ENCODE measurements at places on chromosomes 3 and 15. TPM values are rescaled to one million over a fixed set of nuclear protein-coding genes. Genes with fewer than 3 reads are reported as not detected.

GRCh38 chr3:43366885-43367284 lies 80.5 kb downstream of the SNRK start:
- DNase-seq: no peak

DNA sequence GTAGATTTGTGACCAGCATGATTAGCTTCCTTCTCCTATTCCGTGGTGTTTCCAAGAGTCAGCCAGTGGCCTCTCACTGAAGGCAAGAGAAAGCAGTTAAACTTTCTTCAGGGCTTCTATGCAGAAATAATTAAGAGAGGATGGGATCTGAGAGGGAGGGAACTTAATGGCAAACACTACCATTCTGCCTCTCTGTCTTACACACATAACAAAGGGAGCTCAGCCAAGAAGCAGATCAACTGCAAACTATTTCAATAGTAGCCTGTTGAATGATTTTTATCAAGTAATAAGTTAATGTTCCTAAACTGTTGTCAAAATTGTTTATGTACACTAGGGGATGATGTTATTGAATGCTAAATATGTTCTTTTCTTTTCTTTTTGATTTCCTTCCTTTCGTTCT lies 11.8 kb downstream of the OXSR1 start:
- no peak for DNase-seq

DNA sequence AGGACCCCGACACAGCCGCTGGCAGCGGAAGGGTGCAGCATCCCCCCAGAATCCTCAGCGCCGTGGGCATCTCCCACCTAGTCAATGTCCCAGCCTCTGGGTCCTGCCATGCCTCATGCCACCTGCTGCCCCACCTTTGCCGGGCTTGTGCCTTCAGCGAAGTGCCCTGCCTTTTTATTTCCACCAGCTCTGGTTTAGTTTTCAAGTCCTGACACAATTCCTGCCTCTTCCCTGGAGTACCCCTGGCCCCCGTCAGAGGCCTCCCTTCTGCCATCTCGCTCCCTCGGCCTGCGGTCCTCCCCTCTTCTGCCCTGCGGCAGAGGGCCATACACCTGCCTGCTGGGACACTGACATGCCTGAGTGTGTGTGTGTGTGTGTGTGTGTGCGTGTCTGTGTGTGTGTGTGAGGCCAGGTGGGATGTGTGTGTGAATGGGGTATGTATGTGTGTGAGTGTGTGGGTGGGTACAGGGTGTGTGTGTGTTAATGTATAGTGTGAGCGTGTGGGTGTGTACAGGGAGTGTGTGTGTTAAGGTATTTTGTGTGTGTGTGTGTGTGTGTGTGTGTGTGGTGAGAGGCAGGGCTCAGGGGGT lies 129.9 kb downstream of the SMAD6 start:
- no peak for DNase-seq

The CAMK2N2 gene
- 0.13 TPM for total RNA-seq

DNA sequence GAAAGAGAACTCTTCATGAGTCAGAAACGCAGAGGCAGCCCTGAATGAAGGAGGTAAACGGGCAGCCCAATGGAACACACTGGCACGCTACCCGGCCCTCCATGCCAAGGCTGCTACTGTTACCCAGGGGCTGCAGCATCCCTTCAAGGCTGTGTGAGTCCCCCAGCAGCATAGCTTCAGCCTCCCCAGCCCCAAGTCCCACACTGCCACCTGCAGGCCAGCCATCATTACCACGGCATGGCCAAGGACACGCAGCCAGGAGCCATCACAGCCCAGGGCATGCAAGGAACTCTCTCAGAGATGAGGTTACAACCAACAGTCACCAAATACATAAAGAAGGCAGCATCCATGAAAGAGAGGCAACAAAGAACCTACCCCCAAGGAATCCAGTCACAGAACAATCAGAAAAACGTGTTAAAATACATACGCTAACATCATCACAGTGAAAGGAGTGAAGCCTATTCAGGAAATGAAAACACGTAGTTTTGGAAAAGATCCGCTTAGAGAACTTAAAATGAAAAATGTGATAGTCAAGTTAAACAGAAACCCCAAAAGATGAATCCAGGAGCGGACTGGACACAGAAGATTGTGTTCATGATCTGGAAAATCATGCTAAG lies 22.4 kb downstream of the PLA2G4F start:
- DNase-seq: peak; percentile 75

The SETD5 gene
- 27.3 TPM for total RNA-seq

- no peak for DNase-seq
These were observed 1073.5 kb downstream of the NAALADL2 start for GRCh38 chr3:175932586-175932985.

The CFAP92 gene
- total RNA-seq: 0.13 TPM

DNA sequence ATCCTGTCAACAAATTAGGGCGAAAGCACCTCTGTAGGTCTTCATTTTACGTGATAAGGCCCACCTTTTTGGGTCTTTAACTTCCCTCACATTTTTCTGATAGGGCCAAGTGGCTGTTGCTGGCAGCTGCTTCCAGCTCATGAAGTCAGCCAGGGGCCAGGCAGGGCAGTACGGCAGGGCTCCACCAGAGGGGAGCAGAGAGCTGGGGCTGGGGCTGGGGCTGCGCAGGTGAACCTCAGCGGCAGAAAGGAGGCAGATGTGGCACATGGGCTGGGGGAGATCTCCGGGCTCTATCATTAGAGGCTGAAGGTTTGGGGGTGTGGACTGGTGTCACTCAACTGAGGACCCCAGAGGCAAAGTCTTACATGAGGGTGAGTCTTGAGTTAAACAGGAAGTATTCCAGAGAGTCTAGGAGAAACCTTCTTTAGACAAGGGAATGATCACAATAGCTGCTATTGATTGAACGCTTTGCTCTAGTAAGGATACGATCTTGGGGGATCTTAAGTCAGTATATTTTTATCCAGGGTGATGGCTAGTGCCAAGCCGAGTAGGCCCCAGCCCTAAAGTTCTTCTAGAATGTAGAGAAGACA lies 62.8 kb upstream of the MEX3B start:
- peak; percentile 79 for DNase-seq

DNA sequence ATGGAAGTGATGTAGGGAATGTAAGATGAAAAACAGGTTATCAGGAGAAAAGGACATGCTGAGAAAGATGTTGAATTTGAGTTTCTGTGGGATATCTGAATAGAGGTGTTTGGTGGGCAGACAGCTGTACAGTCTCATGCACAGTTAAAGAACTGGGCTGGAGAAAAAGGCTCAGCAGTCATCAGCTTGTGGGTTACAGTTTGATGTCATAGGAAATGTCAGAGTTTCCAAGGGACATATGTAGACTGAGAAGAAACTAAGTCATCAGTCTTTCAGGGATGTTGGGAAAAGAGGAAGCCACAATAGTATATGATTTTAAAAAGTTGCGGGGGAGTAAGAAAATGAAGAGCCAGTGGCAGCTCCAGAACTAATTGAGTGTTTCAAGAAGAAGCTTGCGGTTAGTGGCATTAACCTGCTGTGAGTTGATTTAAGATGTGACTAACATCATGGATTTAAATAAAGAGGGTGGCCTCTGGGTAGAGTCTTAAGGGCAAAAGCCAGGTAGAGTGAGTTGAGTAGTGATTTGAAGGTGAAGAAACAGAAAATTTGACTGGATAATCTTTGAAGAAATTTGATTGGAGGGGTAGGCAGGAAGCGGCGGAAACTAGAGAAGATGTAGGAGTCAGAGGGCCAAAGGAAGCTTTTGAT lies 24.6 kb downstream of the GORASP1 start:
- DNase-seq: no peak

DNA sequence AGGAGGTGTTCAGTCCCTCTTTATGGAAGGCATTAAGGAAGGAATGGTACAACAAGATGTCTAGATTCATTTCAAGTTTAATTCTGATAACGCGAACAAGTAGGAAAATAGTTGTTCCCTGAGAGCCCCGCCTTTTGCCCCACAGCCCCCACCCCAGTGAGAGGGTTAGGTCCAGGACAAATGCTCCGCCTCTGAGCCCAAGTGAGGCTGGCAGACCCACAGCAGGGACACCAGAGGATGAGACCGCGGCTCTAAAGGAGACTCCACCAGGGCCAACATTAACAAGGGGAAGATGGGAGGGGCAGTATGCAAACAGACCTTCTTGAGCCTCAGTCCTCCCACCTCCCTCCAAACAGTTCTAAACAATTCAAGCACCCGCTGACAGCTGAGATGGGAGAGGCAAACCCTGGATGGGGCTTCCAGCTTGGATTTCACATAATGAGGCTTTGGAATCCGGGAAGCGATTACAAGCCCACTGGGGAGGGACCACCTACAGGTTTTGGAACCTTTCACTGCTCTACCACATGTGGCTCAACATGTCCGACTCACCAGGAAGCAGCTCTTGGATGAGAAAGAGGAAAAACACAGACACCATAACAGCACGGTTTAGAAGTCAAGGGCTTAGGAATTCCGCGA lies 42.9 kb upstream of the IREB2 start:
- no peak for DNase-seq

GRCh38 chr3:8519156-8519555 lies 17.5 kb downstream of the LMCD1 start:
- DNase-seq: no peak

- no peak for DNase-seq
These were observed 202.3 kb upstream of the LPP start for GRCh38 chr3:187951452-187952190.

DNA sequence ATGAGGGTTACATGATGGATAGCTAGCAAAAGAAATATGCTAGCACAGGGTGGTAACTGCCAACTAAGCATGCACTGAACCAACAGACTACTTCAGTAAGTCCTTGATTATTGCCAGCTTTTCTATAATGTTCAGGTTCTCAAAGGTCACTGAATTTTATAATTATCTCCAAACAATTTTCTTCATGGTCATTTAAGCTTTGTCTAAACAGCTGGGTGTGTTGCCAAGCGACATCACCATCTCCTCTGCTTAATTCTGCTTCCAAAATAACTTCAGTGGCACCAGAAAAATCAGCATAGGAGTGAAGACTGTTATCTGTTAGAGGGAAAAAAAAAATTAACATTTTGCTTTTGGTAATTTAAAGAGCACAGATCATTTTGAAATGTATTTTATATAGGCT lies 54.6 kb upstream of the TOP2B start:
- DNase-seq: no peak

DNA sequence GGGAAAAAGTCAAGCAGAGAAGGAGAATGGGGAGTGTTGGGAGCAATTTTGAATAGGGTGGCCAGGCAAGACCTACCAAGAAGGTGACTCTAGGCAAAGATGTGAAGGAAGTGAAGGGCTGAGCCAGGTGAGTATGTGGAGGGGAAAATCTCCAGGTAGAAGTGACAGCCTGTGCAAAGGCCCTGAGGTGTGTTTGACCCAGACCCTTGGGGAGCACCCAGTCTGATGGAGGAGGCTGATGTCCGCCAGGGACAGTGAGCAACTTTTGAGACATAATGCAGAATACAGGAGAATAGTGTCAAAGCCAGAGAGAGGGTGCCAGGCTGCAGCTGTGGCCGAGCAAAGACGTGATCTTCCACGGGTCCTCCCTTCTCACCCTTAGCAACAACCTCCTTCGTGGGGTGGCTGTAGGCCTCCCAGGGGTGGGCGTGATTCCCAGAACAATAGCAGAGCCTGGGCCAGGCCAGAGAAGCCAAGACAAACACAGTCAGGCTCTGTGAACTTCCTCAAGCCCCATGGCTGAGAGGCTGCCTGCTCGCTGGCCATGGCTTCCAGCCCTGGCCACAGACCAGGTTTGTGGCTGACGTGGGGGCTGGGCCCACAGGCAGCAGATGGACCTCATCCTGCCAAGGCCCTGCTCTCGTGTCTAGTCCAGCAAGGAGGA lies 58.1 kb downstream of the SLC6A6 start:
- no peak for DNase-seq

The ITIH4 gene
- total RNA-seq: not detected

GRCh38 chr3:49805897-49806701 lies 3.0 kb downstream of the INKA1 start:
- DNase-seq: no peak

The VEPH1 gene
- total RNA-seq: not detected

DNA sequence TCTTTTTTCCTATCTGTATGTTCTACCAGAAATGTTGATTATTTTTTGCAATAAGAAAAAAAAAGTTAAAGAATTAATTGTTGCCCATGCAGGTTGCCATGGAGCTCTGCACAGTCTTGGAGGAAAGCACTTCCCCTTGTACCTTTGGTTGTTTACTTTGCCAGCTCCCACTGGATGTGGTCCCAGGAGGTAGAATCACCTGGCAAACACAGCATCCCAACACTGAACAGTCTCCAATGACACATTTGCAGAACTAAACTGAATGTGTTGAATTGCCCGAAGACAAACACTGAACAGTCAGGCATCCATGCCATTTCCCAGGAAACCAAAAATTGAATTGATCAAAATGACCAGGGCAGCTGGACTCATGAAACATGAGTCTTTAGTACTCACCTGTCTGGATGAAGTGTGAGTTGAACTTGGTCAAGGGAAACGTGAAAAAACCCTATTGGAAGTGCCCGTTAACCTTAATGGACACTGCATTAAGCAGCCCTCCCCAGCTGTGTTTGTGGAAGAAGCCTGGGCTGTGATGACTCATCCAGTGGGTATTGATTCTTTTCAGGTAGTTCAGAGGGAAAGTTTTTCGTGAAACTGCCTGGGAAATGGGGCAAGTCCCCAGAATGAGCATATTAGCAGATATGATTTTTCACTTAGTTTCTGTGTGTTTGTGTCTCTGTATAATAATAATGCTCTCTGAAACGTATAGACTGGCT lies 284.7 kb upstream of the STT3B start:
- DNase-seq: peak; percentile 54

The CIDEC gene
- total RNA-seq: 1.5 TPM

DNA sequence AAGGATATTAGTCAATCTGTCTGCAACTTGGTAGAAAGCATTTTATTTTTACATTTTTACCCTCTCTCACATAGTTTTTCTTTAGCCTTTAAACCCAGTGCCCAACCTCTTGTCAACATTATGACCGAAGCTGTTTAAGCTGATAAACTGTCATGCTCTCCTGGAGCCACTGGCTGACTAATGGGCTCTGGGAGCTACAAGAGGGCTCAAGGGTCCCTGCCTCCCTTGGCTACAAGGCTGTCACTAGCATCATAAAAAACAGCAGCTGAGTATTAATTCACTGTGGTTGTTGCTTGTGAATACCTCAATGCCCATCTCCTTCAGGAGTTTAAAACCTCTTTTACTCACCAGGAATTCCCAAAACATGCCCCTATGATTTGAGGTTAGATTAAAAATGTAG lies 237.9 kb downstream of the ZMAT3 start:
- no peak for DNase-seq

The ACSBG1 gene
- 3.6 TPM for total RNA-seq

- no peak for DNase-seq
These were observed 86.5 kb downstream of the MB21D2 start for GRCh38 chr3:192831111-192831644.

DNA sequence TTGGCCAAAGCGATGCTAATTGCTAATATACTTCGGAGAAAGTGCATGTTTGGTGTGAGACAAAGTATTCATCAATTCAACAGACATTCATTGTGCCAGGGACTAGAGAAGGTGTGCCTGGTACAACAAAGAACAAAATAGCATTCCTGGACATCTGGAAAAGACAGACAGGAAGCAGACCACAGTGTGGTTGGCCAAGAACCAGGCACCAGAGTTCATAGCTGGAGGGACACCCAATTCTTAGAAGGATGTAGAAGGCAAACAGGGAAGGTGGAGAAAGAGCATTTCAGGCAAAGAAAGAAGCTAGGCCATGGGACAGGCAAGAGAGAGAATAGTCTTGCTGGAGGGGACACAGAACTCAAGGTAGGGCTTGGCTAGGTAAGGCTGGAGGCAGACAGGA lies 105.8 kb upstream of the ETV5 start:
- no peak for DNase-seq

The GPR62 gene
- total RNA-seq: not detected

The MAPKBP1 gene
- 13.1 TPM for total RNA-seq

Data from HT-29 (cell line).